ENCODE measurements at places on chromosomes 1 and 21.

GRCh38 chr1:206411321-206411720 is 59.0 kb upstream of the IKBKE start:
- DNase-seq = no peak

- DNase-seq = no peak
These were observed 127.3 kb downstream of the DSCAM start for GRCh38 chr21:40719615-40720014.

GRCh38 chr1:40980068-40980452 is 564 bp downstream of the CTPS1 start:
- no peak for DNase-seq

- DNase-seq = no peak
These were observed 156.4 kb upstream of the EDN2 start for GRCh38 chr1:41640756-41641474.

DNA sequence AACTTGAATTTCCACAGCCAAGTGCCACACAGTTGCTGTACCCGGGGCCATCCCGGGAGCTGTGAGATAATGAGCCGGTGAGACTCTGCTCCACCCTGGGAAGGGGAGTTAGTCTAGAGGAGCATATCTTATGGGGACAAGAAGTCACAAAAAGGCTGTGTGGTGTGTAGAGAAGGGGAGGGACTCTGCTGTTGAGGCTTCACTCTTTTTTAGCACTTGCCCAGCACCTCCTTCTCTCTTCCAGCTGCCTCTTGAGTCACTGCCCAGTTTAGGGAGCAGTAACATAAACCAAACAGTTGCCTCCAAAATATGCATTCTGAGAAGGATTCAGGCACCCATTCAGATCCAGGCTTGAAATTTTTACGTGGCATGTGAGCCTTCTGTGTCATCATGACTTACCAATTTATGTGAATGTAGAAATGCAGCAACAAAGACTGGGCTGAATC is 744 bp upstream of the WDR26 start:
- DNase-seq = no peak

DNA sequence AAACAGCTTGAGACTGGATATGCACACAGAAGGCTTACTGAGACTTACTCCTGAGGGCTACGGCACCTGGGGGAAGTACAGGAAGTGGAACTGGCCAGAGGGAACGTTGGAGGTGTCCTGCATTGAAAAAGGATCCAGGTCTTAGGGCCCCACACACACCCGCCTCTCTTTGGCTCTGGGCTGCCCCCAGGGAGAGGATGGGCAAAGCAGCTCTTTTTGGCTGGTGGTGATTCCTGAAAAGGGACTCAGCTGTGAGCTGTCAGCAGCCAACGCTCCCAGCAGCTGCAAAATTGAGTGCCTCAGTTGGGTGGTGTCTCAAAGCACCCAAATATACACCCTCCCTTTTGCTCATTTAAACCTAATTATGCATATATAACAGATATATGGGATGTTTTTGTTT is 213.2 kb downstream of the TNR start:
- no peak for DNase-seq

Data from activated naive CD4-positive, alpha-beta T cell treated with anti-CD3 and anti-CD28 coated beads, Interleukin-2, amount 50 U/mL, for 72 hours (primary cell).